ENCODE measurements at places on chromosomes 7 and 10.
A peak's percentile ranks its signal among the peaks of the same experiment; 100 is the strongest.

- DNase-seq, result no peak
Measured at GRCh38 chr7:78489476-78490240, 691.1 kb downstream of the PHTF2 start.

DNA sequence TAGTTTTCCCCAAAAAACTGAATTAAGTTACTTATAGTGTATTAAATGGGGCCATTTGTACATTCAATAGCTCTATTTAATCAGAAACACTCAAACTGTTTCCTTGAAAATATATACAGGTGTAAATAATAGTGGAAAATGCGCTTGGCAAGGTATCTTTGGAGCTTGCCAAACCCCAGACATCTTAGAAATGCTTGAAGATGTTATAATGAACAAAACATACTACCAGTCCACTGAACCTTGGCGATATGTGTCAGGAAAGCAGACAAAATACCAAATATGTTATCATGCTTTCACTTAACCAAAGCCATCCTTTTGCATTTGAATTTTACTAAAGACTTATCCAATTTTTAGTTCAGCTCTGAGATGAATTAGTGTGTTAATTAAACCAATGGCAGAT is 352.7 kb upstream of the SEMA3A start:
- DNase-seq, result no peak

DNA sequence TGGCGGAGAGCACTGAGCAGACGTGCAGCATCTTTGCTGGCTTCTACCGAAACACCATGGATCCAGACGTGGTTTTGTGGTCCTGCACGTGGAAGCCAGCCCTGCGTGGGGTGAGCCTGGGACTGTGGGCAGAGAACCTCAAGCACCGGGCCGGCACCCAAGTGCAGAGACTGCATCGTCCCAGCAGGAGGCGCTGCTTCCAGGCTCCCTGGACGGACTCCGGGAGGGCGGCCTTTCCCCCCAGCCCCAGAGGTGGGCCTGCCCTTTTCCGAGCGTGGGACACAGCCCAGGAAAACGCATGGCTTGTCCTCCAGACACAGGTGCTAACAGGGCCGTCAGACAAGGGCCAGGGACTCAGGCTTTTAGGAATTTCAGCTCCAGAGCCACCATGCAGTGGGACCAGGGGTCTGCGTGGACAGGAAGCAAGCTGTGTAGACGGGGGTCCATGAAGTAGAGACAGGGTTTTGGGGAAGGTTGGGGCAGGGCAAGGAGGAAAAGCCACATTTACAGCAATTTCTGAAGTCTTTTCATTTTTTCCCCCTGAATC is 303.9 kb downstream of the WDR37 start:
- DNase-seq, result peak; percentile 29

DNA sequence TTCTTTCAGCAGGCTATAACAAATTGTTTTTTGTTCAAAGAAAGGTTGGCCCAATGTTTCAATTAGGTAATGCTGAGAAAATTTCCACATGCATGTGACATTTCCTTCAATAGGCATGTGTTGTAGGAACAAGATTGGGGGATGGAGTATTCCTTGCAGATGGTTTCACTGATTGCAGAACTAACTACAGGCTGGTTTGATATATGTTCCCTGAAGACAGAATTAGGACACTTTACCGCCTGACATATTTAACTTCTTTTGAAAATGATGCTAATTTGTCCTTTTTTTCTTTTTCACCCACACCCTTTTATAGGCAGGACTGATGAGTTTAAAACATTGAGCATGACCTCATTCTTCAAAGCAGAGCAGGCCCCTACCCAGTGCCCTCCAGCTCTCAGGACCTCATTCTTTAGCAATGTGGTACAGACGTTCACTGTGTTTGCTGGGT is 163.3 kb downstream of the CPED1 start:
- DNase-seq, result no peak

- DNase-seq, result no peak
Measured at GRCh38 chr10:51000976-51001375, 73.3 kb upstream of the PRKG1 start.

- DNase-seq, result no peak
Measured at GRCh38 chr7:150435047-150435389, 15.4 kb upstream of the GIMAP8 start.
